Thoracic aorta endothelial cell (primary cell): ENCODE measurements at places on chromosomes 3 and 15. TPM values are rescaled to one million over a fixed set of nuclear protein-coding genes. Genes with fewer than 3 reads are reported as not detected.

ASTE1 gene
- 6.5 and 8.1 TPM in 2 replicates for total RNA-seq

CD96 gene
- total RNA-seq = not detected in 2 replicates

CIDEC gene
- not detected in 2 replicates for total RNA-seq

NISCH gene
- 82.6 and 92.1 TPM in 2 replicates for total RNA-seq

ACKR4 gene
- total RNA-seq = 1.0 and 4.0 TPM in 2 replicates
